ENCODE measurements at places on chromosomes 6 and 20.

DNA sequence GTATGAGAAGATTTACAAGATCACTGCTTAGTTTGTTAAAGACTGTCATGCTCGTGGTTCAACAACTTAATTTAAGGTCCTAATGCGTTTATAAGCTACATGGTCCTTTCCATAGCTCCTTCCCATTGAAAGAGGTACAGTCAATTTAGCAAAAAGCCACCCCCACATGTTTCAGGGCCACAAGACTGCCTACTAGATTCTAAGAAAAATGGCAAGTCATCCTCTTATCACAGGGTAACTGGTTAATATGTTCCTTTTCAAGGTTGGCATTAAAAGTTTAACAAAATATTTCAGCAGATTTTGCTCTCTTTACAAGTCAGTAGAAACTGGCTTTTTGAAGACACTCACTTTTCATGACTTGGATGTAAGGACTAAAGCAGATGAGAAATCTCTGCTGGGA, 15.7 kb downstream of the GSTA3 start:
- DNase-seq = no peak

DNA sequence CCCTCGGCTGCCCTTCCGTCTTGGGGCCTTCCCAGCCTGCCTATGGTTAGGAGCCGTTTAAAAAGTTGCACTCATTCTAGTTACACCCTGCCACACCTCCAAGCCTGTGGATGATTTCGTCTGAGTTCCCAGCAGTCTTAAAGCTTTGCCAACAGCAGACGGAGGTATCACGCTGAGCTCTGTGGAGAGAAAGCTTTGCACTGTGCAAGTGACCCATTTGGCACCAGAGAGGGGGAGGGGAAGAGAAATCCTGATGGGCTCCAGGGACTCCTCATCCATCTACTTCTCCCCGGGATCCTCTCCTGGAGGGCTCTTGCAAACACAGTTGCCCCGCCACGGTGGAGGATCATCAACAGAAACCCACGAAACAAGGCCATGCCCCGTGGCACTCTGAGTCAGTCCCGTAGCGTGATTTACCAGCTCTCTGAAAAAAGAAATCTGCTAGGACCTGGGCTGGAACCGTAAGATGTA, 98.8 kb upstream of the CITED2 start:
- peak; percentile 29 for DNase-seq

GRCh38 chr6:41263267-41263666, 23.2 kb downstream of the TREM1 start:
- no peak for DNase-seq

DNA sequence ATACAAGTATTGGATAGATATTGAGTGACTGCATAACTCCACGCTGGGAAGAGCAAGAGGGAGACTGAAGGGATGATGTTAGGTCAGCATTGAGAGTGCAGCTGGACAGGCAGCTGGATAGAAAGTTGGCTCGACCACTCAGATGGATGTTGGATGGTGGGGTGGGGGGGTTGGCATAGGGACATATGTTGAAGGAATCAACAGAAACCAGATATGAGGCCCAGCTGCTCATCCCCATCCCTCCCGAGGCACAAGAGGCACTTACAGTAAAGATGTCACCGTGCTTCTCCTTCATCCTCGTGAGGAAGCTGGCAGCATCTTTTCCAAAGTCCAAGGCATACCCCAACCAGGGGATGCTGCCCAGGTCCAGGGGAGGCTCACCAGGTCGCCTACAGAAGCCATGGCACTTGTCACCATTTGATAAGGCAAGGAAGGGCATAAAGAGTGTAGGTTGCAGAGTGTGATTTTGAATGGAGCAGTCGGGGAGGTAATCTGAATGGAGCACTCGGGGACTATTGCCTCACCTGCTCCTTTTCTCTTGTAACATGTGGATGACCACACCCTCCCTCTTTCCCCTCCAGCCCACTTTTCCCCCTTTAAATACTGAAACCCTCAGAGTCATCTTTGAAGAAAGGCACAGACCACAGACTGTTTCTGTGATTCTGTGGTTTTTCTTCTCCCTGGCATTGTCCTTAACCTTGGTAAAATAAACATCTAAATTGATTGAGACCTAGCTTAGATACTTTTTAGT, 18.0 kb downstream of the PTGIS start:
- DNase-seq = no peak

GRCh38 chr6:32189742-32190053, 304 bp downstream of the PBX2 start:
- no peak for DNase-seq

Data from AG09309 (cell line).